ENCODE measurements at places on chromosomes 6 and 20.
A peak's percentile ranks its signal among the peaks of the same experiment; 100 is the strongest.

DNA sequence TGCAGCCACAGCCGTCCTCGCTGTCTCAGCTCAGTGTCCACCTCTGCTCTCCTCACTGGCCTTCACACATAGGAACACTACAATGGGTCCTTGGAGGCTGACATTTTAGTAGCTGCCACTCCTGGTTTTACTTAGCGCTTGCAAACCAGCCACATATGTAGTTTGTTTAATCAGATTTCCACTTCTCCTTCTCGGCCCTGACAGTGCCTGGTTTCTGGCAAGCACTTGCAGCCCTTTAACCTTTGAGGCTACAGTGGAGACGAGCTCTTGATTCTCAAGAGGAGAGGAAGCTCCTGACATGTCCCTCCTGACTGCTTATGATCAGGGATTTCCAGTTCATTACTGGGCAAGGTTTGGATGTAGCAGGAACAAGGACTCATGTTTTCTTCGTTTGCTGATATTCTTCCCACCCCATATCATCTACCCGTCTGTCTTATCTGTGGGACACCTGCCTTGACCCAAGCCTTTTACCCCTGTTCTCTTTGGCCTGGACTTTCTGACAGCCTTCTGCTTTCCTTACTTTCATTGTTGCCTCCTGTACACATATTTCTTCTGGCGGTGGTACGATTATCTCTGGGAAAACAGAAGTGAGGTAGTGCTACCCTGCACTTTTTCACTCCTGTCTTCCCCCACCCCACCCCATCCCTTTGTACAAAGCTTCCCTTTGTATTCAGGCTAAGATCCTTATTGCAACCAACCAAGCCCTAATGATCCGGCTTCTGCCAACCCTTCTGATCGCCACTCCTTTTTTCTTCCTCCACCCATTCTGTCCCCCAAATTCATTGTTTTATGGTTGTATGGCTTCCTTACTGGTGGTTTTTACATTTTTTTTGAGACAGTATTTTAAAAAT lies 31.2 kb downstream of the CEP43 start:
- DNase-seq: no peak

GRCh38 chr6:26032340-26033084 lies 54.7 kb upstream of the HFE start:
- peak; percentile 37 for DNase-seq

- DNase-seq: no peak
Measured at GRCh38 chr6:93193868-93194267, 225.5 kb downstream of the EPHA7 start.

GRCh38 chr20:18904624-18905023 lies 91.0 kb downstream of the SCP2D1 start:
- DNase-seq: no peak

DNA sequence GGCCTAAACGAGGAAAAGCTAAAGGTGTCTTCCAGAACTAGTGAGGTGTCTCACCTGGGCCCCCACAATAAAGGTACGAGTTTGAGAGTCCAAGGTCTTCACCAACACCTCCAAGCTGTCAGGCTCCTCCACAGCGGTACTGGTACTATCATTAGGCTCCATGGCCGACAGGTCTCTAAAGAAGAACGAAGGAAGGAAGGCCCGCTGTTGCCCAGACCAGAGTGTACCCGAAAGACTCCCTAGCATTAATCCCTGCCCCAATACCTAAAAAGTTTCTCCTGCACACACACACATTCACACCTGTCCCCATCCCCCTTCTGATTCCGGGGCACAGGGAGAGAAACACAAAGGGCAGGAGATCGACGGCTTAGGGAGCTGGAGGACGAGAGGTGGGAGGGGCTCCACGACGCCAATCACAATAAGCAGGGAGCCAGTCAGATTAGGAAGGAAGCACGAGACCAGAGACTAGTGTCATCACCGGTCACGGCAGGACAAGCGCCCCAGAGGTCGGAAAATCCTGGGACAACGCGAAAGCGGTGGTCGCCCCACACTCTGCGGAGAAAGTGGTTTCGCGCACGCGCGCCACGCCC lies 764 bp downstream of the BAG6 start:
- peak; percentile 55 for DNase-seq

DNA sequence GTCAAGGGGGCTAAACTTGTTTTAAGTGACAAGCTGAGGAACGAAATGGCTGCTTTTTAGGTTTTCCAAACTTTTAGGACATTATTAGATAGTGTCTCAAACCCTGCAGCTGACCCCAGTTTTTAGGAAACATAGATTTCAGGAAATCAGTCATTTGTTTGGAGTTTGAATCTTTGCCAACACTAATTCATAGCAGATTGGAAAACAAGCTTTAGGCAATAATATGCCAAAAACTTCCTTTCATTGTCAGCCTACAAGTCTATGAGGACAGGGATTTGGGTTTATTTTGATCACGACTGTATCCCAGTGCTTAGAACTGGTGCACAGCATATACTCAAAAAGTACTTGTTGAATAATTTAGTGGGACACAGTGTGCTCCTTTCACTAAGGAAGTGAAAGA lies 123.2 kb downstream of the TINAG start:
- no peak for DNase-seq

GRCh38 chr6:89297695-89298351 lies 17.3 kb downstream of the GABRR2 start:
- DNase-seq: peak; percentile 95

GRCh38 chr6:109165392-109165974 lies 70.2 kb downstream of the CEP57L1 start:
- no peak for DNase-seq

DNA sequence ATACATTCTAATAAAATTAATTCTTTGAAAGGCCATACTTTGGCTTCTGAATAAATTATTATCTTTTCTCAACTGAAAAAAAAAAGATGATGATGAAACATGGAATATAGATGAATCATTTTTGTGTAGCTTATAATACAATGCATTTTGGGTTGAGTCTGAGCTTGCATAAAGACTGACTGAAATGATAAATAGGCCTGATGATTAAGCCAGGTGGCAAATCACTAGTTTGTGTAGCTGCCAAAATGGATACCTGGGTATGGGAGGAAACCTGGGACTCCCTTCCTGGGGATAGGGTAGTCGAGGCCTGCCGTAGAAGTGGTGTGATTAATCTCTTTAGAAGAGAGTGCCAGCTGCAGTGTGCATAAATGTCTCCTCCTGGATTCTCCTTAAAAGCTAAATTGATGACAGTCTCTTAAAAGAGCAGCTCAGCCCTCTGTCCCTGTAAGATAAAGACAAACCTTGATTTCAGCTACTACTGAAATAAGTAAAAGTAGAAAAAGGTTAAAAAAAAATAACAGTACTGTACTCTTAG lies 275.1 kb downstream of the GRIK2 start:
- no peak for DNase-seq

DNA sequence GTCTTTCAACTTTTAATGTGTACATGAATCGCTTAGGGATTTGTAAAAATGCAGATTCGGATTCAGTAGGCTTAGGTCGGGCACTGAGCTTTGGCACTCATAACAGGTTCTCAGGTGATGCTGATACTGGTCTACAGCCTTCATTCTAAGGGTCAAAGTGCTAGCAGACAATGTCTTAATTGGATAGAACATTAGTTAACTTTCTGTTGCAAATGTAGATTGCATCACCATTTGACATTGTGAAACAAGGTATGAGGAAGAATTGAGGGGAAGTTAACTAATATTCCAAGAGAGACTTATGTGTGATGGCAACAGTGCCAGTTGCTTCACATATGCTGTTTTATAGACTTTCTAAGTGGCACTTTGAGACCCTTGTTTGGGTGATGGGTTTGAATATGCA lies 86.9 kb downstream of the MLIP start:
- DNase-seq: no peak

GRCh38 chr20:1298888-1299511 lies 29.9 kb downstream of the SDCBP2 start:
- no peak for DNase-seq

GRCh38 chr6:93136111-93136510 lies 283.2 kb downstream of the EPHA7 start:
- DNase-seq: no peak

- no peak for DNase-seq
Measured at GRCh38 chr6:32882879-32883250, 28.9 kb downstream of the PSMB9 start.

GRCh38 chr6:91659891-91660290 lies 1073.0 kb upstream of the MAP3K7 start:
- no peak for DNase-seq

DNA sequence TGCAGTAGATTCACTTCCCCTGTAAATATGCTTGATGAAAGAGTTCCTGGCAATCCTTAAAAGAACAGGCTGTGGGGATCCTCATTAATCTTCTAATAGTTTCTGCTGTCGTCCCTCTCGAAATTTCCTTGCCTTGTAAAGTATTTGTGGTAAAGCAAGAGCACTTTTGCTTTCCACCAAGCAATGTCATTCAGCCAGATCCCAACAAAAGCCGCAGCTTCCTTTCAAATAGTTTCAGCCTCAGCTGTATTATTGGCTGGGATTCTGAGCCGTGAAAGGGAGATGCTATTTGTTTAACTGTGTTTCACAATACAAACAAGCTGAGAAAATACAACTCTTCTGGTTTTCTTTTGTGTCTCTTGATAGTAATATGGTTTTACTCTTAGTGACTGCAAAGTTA lies 48.9 kb upstream of the EPHA7 start:
- DNase-seq: no peak

DNA sequence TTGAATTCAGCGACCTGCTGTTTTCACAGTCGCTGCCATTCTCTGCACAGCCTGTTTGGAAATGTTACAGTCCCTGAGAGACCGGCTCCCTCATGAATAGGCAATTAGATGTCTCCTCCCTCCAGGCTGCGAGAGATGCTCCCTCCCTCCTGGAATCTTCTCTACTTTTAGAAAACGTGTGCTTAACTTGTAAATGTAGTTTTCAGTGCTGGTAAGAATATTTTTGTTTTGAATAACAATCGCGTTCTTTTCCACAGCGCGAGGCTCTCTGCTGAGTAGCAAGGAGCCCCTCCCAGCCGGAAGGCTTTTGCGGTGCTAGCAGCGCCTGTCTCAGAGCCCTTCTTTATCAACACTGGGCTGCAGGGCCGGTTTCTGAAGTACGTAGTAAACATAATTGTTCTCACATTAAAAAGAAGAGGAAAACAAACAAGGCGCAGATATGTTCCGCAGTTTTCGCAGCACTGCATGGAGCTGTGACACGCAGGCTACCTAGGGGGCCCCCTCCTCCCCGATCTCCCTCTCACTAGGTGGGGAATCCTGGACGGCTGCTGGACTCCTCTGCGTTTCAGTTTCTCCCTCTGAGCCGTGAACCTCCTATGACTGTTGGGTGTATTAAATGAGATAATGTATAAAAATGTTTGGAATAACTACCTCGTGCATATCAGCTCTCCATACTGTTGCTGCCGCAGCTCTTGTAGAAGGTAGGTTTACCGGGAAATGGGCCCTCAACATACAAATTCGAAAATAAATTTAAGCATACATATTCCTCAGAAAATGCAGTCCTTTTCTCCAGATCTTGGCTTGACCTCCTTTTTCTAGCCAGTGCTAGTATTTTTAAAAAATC lies 79.0 kb upstream of the SPACA1 start:
- DNase-seq: no peak

GRCh38 chr6:119736296-119737021 lies 386.9 kb upstream of the MAN1A1 start:
- no peak for DNase-seq

All from glomerular endothelial cell (primary cell).